ENCODE measurements at places on chromosomes 3 and 15.

GRCh38 chr3:133934073-133934970, 38.6 kb upstream of the RAB6B start:
- no peak for DNase-seq

DNA sequence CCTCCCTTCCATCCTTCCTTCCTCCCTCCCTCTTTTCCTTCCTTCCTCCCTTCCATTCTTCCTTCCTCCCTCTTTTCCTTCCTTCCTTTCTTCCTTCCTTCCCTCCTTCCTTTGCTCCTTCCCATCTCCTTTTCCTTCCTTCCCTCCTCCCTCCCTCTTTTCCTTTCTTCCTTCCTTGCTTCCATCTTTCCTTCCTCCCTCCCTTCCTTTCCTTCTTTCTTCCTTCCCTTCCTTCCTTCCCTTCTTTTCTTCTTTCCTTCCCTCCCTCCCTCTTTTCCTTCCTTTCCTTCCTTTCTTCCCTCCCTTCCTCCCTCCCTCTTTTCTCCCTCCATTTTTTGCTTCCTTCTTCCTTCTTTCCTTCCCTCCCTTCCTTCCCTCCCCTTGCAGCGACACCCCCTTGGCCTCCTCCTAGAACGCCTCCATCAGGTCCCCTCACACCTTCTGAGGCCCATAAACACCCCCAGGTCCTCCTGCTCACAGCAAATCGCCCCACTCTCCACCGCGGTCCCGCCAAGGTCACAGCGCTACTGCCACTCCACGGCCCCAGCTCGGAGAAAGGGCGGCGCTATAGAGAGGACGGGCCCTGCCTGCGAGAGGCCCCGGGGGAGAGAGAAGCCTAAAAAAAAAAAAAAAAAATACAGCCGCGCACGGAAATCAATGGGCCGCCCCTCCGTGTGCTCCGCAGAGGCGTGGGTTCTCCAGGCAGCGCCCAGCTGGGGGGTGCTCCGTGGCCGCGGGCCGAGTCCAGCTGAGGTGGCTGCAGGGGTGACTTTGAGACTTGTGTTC, 328.2 kb downstream of the OCA2 start:
- peak; percentile 14 for DNase-seq

GRCh38 chr15:88834211-88834812, 31.1 kb downstream of the ACAN start:
- peak; percentile 71 for DNase-seq

DNA sequence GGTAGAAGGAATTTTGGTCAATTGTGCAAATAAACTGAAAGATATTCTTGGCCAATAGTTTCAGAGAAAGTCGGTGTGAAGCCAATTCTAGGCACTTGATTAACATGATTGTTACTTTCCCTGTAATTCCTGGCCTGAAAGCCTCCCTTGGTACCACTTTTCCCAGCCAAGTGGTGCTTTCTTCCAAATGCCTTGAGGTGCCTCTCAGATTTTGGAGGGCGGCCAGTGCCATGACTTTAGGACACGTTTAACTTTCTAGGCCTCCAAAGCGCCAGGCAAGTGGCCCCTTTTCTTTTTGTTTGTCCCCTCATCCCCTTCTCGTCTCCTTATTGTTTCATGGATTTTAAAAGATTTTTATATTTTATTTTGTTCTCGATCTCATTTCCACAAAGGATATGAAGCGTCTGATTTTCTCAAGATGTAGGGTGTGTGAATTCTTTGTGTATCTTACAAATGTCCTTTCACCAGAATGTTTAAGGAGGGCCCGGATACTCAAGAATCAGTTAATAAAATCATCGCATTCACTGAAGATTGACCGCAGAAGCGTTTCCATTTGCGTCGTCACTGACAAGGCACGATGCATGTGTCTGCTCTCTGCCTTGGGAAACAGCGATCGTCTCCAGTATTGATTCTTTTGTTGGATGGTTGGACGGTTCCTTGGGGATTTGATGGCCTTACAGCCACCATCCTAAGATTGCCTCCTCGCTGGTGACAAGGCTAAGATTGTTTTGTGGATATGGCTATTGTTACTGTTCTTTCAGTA, 87.8 kb downstream of the ASB7 start:
- DNase-seq, result no peak

- DNase-seq, result no peak
These were observed 58.6 kb downstream of the FLNB start for GRCh38 chr3:58066842-58067241.

- no peak for DNase-seq
These were observed 185.2 kb upstream of the CADPS start for GRCh38 chr3:63060412-63060811.

- DNase-seq, result no peak
These were observed 692.3 kb downstream of the ZPLD1 start for GRCh38 chr3:103127098-103127630.

DNA sequence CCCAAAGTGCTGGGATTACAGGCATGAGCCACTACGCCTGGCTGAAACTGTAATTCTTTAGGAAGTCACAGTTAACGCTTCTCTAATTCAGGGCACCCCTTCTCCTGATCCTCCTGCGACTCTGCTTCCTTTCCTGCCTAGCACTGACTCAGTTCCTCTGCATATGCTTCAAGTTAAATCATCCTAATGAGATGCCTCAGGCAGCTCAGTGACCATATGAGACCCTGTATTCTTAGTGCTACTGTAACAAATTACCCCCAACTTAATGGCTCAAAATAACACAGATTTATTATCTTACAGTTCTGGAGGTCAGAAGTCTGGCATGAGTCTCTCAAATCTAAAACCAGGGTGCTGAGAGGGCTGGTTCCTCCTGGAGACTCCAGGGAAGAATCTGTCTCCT, 271.8 kb upstream of the LYSMD4 start:
- no peak for DNase-seq

DNA sequence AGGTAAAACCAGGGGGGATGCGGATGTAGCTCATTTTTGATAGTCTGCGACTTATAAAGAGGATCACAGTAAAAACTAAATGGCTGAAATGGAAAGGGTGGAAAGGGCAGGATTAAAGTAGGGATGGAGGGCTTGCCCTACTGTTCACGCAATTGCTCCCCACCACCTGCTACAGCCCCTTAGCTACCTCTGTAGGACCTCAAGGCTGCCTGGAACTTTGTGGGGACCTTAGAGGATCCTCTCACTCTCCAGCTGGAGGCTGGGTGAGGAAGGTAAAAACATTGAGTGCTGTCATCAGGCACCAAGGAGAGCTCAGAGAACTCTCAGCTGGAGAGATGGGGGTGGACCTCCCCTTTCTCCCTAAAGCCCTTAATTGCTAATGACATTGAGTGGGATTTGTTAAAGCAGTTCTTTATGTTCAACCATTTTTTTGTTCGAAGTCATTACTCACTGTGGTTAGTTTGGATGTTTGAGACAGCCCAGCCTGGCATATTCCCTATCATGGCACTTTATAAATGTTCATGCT, 213.0 kb downstream of the CLSTN2 start:
- no peak for DNase-seq

DNA sequence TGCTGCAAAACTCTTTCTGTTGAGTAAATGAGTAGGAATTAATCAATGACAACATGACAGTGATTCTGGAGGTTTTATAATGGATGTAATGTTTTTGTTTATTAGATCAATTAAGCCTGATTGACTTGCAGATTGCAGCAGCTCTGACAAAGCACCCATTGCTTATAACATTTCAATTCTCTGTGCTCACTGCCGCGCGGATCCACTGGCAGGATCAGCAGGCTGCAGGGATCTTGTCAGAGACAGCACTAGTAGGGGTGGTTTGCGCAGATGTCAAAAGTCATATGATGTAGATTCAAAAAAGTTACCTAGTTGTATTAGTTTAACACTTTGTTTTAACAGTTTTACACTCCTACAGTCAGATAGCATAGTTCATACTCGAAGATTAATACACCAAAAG, 93.4 kb downstream of the MBNL1 start:
- DNase-seq, result no peak

DNA sequence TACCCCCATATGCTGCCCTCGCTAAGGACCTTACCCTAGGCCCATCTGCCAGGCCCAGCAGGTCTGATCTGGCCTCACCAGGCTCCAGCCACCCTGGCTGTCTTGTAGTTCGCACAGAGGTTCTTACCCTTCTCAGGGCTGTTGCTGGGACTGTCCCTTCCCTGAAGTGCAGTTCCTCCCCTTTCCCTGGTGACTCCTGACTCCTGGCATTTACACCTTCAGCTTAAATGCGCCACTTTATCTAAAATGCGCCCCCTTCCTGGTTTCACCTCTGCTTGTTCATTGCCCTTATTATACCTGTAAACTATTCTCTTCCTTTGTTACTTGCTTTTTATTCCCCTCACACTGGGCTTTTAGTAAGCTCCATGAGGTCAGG, 835 bp upstream of the TTLL3 start:
- no peak for DNase-seq

GRCh38 chr15:92232317-92232716, 161.4 kb upstream of the ST8SIA2 start:
- no peak for DNase-seq

DNA sequence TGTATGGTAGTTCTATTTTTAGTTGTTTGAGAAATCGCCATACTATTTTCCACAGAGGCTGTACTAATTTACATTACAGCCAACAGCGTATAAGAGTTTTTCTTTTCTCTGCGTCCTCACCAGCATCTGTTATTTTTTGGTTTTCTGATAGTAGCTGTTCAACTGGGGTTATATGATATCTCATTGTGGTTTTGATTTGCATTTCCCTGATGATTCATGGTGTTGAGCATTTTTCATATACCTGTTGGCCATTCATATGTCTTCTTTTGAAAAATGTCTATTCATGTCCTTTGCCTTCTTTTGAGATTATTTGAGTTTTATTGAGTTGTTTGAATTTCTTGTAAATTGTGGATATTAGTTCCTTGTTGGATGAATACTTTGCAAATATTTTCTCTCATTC, 114.6 kb downstream of the LRRK1 start:
- DNase-seq, result no peak

DNA sequence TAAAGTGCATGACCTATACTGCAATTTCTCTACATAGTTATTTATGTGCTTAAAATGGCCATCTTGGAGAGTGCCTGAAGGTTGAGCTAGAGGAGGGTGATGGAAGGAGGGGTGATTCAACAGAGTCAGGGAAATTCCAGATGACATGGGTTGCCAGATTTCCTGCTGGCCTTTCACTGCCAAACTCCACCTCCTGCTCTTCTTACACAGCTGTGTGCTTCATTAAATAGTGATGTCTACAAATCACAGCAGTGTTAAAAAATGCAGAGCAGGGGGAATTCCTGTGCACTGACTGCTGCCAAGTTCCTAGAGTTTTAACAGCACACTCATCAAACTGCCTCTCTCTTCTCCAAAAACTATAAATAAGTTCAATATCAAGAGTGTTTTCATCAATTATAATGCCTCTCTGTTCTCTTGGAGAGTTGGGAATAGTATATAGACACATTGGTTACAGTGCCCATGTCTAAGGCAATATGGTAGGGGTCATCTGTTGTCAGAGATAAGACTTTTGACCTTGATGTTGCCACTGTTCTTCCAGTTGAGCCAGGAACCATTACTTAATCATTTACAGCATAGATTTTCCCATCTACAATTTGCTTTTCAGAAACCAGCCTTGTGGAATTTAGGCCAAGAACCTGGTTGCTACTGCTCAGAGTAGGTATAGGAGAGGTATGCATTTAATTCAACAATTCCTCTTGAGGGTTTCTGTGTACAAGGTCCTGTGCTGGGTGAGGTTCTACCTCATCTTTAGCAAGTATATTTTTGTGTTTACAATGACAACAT, 79.6 kb downstream of the TP63 start:
- DNase-seq, result peak; percentile 52

GRCh38 chr3:190120269-190121060, at the start of gene P3H2:
TSS of gene P3H2 (minus strand) at chr3:190120897. CDS start at chr3:190120731, 166 bp downstream.
- peak; percentile 58 for DNase-seq

DNA sequence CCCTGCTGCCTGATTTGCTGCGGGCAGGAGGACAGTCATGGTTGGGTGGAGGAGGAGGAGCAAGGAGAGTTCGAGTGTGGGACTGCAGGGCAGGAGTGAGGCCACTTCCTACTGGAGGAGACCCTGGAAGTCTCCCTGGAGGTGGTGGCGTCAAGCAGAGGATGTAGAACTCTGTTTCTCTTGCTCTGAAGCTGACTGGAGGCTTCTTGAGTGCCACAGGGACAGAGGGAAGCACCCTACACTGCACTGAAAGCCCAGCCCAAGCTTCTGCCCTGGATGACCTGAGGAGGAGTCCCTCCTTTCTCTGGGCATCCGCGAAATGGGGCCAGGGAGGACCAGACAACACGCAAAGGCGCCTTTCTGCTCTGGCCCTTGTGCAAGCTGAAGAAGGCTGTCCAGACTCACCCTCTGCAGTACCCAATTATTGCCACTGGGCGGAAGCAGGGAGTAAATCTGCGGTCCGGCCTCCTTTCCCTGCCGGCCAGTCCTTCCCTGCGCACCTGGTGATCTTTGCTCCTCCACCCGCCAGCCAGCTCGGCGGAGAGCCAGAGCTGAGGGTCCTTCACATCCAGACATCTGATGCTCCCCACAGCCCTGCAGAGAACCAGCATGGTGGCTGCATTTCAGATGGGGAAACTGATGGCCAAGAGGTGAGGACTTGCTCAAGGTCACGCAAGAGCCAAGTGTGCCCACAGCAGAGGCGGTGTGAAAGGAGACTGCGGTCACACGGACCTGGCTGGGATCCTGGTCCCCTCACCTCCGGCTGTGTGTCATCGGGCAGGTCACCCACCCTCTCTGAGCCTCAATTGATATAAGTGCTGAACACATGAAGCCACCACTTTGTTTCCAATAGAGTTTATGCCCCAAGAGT, 207.1 kb downstream of the TBC1D2B start:
- DNase-seq, result peak; percentile 83

- no peak for DNase-seq
These were observed 168.8 kb upstream of the CADM2 start for GRCh38 chr3:84789961-84790360.

DNA sequence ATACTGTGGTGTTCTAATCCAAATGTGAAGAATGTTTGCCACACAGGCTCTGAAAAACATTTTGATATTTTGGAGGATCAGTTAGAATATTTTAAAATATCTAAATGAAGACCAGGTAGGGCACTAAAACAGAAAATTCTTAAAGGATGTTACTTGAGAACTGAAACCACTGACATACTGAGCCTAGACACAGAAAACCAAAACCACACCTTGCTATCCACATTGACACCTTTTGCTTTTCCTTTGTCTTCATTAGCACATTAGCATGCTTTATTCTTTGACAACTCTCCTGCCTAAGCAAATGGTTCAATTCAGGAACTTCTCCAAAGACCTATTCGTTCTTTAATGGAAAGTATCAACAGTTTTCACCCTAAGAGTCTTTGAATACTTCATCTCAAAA, 835.9 kb upstream of the GRM7 start:
- DNase-seq, result no peak

- no peak for DNase-seq
These were observed 19.2 kb downstream of the SUCLG2 start for GRCh38 chr3:67635257-67635656.

All from activated CD4-positive, alpha-beta T cell treated with anti-CD3 and anti-CD28 coated beads, Interleukin-2, amount 10 ng/mL, durations not matched to agents 24 days and 14 days (primary cell).